Activated CD4-positive, alpha-beta T cell treated with anti-CD3 and anti-CD28 coated beads for 24 hours (primary cell): ENCODE measurements at places on chromosomes 6 and 20.

GRCh38 chr20:2080532-2081224 lies 20.9 kb upstream of the STK35 start:
- DNase-seq: no peak

DNA sequence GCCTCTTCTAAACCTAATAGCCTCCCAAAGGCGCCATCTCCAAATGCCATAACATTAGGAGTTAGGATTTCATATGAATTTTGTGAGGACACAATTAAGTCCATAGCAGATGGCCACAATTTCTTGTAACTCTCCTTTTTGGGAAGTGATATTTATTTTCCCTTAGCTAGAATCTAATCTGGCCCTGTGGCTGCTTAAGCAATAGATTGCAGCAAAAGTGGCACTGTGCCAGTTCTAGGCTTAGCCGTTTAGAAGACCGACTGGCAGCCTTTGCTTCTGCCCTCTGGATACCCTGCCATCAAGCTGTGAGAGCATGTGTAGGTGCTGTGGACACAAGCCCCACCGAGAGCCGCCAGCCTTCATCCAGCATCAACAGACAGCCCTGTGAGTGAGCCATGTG lies 15.9 kb upstream of the ADGB start:
- no peak for DNase-seq

GRCh38 chr6:118542184-118542952 lies 5.7 kb upstream of the PLN start:
- DNase-seq: no peak

GRCh38 chr6:63858691-63859090 lies 223.1 kb downstream of the PHF3 start:
- no peak for DNase-seq

GRCh38 chr6:135261872-135262725 lies 81.0 kb downstream of the MYB start:
- DNase-seq: no peak

DNA sequence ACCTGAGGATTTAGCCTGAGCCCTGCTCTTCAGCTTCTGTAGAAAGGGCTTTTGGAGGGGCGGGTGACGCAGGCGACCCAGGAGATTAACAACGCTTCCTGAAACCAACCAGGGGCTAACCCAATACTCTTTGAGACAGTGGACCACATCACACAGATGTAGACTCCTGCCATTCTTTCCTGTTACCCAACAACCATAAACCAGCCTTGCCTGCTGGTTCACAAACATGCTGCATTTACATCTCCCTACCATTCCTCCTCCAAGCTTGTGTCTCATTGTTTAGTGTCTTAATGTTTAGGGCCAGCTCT lies 28.3 kb downstream of the PPP1R16B start:
- no peak for DNase-seq

DNA sequence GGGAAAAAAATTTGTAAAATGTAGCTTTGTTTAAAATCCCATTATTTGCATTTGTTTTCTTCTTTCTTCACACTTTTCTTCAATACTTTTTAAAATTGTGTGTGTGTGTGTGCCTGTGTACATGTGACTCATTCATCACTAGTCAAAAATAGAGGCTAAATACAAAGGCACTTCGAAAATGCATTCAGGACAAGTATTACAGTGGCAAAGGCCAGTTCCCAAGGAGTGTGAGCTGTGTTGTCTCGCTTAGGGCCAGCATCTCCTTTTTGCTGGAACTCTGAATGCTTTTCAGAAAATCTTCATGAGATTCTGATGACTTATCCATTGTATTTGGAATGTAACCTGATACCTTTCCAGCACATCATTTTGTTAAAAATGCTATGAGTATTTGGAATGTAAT lies 288.5 kb upstream of the CNR1 start:
- DNase-seq: no peak

DNA sequence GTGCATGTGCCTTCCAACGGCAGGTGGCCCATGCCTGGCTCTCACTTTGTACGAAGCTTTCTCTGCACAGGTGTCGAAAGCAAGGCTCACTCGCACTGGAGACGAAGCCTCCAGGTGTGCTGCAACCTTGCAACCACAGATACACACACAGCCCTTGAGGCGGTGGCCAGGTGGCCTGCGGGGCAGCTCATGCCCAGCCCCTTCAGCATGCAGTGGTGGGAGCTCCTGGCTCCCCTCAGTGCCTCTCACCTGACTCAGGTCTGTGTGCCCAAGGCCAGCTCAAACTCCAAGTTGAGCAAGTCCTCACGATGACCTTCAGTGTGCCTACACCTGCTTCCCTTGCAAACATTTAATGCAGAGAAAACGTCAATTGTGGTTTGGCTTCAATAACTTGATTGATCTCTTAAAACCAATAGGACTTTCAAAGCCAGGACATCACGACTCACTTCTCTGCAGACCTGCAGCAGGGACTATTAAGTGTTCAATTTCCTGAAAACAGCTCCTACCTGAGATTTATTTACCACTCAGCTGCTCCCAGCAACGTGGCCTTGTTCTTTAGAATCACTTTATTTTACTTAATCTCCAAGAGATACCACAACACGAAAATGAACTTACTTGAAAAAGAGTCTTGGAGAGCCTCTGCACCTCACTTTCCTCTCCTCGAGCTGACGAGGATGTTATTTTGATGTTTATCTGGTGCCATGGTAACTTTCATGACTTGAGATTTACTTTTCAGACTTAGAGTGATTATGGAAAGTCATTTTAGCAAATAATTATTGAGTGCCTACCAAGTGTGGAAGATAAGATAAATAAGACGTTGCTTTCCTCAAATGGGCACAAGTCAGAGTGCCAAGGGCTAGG lies 86.3 kb downstream of the SLC22A23 start:
- no peak for DNase-seq

DNA sequence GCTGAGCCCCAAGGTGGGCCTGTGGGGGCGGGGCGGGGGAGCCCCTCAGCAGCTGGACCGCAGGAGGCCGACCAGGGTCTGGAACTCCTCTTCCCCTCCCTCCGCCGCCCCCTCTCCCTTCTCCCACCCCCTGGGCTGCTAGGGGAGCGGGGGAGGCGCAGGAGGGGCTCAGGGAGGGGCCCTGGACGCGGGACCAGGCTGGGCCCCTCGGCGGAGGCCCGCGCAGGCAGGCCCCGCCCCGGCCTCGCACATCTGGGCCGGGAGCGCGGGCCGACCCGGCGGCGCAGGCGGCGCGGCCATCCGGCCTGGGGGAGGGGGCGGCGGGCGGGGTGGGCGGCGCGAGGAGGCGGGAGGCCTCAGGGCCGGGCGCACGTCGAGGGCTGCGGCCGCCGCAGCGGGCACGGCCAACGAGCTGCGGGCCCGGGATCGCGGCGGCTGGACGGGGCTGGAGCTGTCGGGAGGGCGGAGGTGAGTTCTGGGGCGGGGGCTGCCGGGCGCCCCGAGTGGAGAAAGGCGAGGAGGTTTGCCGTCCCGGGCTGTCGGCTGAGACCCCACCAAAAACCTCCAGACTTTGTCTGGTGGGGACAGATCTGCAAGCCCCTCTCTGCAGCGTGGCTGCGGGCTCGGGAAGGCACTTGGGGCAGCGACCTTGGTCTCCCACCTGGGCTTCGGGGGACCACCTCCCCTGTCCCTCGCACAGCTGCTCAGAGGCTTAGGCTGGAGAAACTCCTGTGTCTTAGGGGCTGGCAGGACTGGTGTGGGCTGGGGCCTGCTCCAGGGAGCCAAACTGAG lies at the start of gene HSPA12B:
Gene HSPA12B, plus strand, starts transcription at position 359 of the 792 bp plus-strand sequence. CDS start 5,990 bp downstream, outside the sequence.
- DNase-seq: no peak

DNA sequence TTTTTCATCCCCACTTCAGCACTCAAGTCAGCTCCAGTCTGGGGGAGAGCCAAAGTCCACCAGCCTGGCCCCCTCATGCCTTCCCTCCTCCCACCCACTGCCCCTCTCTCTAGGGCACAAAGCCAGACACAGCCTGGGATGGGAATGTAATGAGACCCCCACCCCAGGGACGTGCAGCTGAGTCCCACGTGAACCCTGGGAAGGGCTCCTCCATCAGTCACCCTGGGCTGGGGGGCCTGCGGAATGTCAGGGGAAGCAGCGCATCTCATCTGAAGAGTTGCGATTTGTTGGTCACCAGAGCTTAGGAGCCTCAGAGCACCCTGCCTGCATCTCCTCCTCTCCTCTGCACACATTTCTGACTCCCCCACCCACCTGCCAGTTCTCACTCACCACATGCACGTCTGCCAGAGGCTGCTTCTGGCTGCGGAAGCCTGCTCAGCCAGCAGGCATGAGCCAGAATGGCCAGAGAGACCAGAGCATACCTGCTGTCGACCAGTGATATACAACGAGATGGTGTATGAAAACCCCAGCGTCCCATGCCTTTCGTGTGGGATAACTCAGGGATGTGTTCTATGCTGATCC lies 167.1 kb upstream of the TOP1 start:
- no peak for DNase-seq

DNA sequence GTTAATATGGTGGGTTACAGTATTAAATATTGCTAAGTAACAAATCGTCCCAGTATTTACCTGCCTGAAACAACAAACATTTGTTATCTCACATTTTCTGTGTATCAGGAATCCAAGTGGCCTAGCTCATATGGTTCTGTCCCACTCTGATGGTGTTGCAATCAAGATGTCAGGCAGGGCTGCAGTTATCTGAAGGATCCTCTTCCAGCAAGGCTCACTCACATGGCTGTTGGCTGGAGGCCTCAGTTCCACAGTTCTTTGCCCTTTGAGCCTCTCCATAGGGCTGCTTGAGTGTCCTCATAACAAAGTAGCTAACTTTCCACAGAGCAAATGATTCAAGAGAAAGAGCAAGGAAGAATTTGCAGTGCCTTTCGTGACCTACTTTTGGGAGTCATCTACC lies 17.7 kb downstream of the RAB22A start:
- DNase-seq: no peak

- no peak for DNase-seq
Observed at GRCh38 chr6:90388395-90388794, 91.8 kb upstream of the BACH2 start.

DNA sequence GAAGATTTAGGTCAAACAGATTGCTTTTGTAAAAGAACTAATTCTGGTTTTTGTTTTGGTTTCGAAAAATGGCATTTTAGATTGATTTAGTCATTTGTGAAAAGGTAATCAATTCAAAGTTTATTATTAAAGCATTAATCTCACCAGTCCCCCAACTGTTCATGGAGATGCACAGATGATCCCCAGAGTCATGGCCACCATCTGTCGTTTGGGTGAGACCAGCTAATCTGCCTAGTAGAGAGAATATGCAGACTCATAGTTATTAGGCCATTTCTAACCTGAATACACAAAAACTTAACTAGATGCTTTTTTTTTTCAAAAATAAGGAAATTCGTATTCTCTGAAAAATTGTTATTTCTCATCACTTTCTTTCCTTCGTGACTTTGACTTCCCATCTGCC lies 58.1 kb downstream of the C6orf58 start:
- DNase-seq: no peak

DNA sequence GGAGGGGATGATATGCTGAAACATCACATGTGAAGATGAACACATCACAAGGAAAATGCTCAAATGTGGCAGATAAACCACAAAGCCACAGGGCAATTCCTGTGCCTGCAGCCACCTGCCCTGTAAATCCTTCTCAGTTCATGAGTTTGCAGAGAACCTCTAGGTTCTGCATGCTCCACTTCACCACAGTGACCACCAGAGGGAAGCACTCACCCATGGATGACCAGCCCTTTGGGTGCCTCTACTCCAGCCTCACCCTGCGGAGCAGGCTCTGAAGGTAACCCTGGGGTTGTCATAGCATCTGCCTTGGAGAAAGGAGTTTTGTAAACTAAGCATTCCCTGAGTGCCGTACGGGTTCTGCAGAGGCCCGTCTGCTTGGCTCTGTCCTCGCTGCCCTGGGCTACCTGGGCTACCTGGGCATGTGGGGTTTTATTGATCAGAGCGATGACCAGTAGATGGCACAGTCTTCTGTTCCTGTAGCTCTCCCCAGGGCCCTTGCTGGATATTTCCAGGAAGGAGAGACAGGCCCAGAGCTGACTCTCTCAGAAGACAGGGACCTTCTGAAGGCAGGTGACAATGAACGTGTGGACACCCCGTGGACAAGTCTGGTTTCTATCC lies 31.7 kb upstream of the CST1 start:
- DNase-seq: no peak

- DNase-seq: no peak
Observed at GRCh38 chr6:157516319-157517026, 135.5 kb downstream of the ZDHHC14 start.

DNA sequence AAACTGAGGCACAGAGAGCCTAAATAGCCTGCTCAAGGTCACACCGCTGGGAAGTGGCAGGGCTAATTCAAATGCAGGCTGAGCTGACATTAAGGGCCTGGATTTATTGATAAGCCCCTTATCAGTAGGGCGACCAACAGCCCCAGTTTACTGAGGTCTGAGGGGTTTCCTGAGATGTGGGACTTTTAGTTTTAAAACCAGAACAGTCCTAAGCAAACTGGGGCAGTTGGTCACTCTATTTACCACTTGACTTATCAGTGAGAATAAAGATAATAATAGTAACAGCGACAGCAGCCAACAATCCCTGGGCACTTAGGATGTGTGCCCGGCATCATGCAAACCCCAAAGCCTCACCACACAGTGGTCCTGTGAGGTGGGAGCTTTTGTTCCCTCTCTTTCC lies 27.6 kb downstream of the PREX1 start:
- no peak for DNase-seq

DNA sequence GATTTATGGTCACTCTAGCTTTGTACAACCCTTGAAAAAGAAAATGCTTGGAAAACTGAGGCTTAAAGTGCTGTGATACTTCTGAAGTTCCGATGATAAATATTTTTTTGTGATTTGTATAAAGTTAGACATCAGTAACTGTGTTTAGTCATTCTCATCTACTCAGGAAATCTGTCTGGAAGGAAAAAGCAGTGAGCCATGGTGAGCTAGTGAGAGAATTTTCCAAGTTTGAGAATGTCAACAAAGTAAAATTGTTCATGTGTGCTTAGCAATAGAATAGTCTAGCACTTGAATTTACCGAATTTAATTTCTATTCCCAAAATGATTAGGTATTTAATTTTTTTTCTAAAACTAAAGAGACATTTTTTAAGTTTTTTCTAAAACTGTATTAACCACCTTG lies 41.3 kb upstream of the PLCB4 start:
- DNase-seq: no peak

GRCh38 chr6:125111219-125111983 lies 42.2 kb upstream of the TPD52L1 start:
- DNase-seq: no peak

- no peak for DNase-seq
Observed at GRCh38 chr20:2794202-2794748, 6.2 kb downstream of the CPXM1 start.

- DNase-seq: no peak
Observed at GRCh38 chr6:143074101-143074500, 13.4 kb downstream of the AIG1 start.
